Astrocyte of the spinal cord (primary cell): ENCODE measurements at places on chromosomes 2 and 18.

GRCh38 chr2:145066151-145066661 is 546.3 kb upstream of the ZEB2 start:
- no peak for DNase-seq

DNA sequence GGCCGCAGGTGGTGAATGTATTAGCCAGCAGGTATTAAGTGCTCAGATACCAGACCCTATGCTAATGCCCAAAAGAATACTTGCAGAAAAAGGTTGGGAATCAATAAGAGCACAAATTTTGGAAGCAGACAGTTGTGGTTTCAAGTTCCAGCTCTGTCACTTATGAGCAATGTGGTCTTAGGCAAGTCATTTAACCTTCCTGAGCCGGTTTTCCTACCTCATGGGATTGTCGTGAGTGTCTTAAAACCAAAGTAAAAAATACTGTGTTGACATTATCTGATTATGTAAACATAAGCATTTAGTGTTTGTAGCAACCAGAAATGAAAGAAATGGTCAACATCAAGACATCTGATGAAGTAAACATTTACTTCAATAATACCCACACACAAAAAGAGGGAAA is 93.0 kb upstream of the CHST9 start:
- DNase-seq, result no peak

GRCh38 chr2:56478027-56478426 is 294.2 kb downstream of the CCDC85A start:
- DNase-seq, result no peak

- DNase-seq, result no peak
Observed at GRCh38 chr2:197677056-197677455, 1.7 kb upstream of the RFTN2 start.

DNA sequence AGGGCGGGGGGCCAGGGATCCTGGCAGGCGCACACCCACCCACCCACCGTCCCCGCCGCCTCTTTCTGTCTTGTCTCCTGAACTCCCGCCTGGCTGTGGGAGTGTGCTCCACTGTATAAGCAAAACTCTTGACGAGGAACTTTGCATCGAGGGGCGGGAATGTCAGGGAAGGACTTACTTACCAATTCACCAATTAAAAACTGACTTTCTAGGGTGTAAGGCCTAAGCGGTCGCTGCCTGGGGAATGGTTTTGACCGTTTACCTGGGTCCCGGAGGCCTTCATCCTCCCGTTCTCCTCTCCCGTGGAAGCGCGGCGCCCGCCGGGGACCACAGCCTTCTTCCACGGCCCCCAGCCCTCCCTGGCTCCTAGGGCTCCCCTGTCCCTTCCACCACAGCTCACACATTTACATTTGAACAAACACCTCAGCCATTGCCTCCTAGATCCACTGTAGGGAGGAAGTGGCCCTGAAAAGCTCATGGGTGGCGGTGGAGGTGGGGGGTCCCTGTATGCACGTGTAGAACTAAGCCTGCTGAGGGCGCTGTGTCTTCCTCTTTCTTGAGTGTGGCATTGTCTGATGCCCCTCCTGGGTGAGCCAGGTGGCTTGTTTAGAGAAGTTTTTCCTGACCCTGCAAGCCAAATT is 8.9 kb downstream of the ASIC4 start:
- no peak for DNase-seq

DNA sequence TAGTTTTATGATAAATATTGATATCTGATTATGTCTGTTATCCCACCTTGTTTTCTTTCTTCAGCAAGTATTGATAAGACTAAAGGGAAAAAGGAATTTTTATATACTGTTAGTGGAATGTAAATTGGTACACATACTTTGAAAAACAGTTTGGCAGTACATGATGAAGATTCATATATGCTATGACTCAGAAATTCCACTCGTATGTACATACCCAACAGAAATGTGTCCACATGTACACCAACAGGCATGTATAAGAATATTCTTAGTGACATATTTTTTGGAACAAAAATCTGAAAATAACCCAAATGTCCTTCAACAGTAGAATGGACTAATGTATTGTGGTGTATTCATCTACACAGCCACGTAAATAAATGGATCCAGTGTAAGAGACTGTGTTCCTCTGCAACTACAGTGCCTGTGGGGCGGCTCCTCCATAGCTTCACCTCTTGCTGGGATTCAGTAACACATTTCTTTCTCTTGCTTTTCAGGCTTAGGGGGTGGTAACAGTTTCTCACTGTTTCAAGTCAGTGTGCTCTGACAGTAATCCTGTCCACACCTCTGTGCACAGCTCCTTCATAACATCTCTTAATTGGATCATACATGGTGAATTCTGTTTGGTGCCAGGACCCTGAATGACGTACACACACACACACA is 35.5 kb upstream of the ALMS1 start:
- DNase-seq, result no peak

DNA sequence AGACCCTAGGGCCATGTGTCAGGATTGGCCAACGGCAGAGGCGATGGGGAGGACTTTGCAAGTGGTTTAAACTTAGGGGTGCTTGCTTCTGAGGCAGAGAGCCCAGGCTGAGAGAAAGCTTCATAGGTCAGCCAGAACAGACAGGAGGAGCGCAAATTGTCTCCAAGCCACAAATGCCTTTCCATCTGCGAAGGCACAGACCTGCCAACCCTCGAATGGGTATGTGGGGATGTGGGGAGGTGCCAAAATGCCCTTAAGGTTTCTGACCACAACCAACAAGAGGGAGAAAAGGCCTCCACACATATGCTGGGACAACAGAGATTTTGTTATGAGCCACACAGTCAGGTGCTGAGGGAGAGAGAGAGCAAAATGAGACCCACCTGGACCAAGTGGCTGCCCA is 283.6 kb downstream of the CYP26B1 start:
- DNase-seq, result no peak

DNA sequence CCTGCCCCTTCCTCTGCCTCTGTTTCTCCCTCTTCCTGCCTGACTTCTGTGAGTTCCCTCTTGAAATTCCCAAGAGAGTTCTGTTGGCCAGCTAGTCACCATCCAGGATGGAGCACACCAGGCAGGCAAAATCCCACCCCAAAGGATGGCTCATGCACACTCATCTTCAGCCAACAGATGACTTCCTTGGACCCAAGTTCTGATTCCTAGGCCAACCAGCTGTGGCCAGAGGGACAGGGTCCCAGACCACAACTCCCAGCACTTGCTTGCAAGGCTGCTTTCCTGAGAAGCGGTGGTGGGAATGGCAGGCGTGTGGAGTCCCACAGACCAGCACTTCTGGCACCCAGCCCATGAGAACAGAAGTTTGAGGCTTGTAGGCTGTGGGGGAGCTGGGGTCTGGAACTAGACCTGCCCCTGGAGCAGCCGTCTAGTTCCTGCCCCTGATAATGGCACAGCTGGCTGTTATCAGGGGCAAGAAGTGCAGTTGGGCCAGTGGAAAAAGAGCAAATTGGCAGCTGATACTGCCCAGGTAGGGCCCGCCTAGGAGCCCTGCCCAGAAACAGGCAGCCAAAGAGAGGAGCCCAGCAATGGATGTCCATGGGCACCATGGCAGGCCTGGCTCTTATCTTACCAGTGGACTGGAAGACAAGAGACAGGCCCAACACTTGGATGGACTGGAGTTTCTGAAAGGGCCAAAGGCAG is 56.7 kb downstream of the CYP26B1 start:
- DNase-seq, result no peak

- DNase-seq, result no peak
Observed at GRCh38 chr2:28098501-28099225, 208.1 kb downstream of the BABAM2 start.
